Bronchial smooth muscle cell (primary cell): ENCODE measurements at places on chromosomes 2 and 18. TPM values are rescaled to one million over a fixed set of nuclear protein-coding genes. Genes with fewer than 3 reads are reported as not detected.

Gene LBX2
- 3.8 and 6.4 TPM in 2 replicates for total RNA-seq

Gene KRTCAP3
- total RNA-seq, result 0.26 and 0.47 TPM in 2 replicates

Gene HOXD11
- total RNA-seq, result not detected in 2 replicates

Gene DNAJC5G
- not detected in 2 replicates for total RNA-seq

Gene TTC27
- total RNA-seq, result 12.5 and 14.7 TPM in 2 replicates
